ENCODE measurements at places on chromosomes 5 and 9. TPM values are rescaled to one million over a fixed set of nuclear protein-coding genes. Genes with fewer than 3 reads are reported as not detected.

The SGTB gene
- total RNA-seq = 10.1 TPM

The FPGS gene
- total RNA-seq = 150 TPM

DNA sequence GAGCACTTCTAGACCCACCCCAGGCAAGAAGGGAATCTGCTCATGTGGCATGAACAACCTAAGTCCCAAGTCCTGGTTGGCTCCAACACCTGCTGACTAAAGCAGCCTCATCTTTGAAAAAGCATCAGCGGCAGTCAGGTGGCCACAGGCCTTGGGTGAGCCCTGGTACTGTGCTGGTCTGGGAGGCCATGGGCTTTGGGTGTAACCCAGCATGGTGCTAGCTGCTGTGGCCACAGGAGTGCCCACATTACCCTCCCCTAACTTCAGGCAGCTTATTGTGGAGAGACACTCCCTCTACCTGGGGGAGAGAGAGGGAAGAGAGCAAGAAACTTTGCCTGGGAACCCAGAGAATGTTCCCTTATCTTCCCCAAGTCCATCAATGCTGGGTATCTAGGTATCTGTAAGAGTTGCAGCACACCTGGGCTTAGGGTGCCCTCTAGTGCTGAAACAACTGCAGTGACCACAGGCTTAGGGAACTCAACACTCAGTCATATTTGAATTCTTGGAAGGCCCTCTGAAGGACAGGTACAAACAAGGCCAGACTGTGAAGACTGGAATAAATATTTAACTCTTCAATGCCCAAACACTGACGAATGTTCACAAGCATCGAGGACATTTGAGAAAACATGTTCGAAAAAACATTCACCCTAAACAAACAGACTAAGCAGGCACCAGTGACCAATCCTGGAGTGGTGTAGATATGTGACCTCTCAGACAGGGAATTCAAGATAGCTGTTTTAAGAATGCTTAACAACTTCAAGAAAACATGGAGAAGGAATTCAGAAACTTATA lies 69.9 kb upstream of the OR2K2 start:
- H3K27me3 ChIP-seq = no peaks in the 10 kb centered on the region
- H3K36me3 ChIP-seq = peaks cover 61% of the 10 kb centered on the region
- no peak overlapping the region for H3K4me3 ChIP-seq
- peaks cover 7% of the 10 kb centered on the region for H3K4me1 ChIP-seq
- no peak overlapping the region for H3K27ac ChIP-seq

DNA sequence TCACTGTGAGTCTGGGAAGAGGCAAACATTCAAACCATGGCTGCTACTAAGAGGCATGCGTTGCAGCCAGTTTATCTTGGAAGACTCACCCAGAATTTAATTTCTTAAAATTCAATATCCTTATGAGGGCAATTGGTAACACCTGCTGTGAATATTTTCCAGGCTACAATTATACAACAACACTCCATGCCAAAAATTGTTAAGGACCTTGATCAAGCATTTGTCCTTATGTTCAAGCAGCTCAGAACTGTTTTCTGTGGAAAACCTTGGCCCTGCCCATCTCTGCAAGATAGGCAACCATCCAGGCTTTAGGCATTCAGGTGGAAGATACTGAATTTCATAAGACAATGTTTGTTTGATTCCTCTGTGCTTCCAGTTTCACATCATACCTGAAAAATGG lies 327.8 kb downstream of the FBXL7 start:
- H3K4me3 ChIP-seq = no peak overlapping the region
- no peaks in the 10 kb centered on the region for H3K36me3 ChIP-seq
- DNase-seq = no peak
- H3K27ac ChIP-seq = no peak overlapping the region
- H3K4me1 ChIP-seq = no peaks in the 10 kb centered on the region

GRCh38 chr5:110159202-110159601 lies 469.5 kb downstream of the MAN2A1 start:
- H3K4me1 ChIP-seq = no peaks in the 10 kb centered on the region
- H3K4me3 ChIP-seq = no peak overlapping the region
- H3K27me3 ChIP-seq = no peaks in the 10 kb centered on the region
- no peak overlapping the region for H3K27ac ChIP-seq
- H3K36me3 ChIP-seq = no peaks in the 10 kb centered on the region

DNA sequence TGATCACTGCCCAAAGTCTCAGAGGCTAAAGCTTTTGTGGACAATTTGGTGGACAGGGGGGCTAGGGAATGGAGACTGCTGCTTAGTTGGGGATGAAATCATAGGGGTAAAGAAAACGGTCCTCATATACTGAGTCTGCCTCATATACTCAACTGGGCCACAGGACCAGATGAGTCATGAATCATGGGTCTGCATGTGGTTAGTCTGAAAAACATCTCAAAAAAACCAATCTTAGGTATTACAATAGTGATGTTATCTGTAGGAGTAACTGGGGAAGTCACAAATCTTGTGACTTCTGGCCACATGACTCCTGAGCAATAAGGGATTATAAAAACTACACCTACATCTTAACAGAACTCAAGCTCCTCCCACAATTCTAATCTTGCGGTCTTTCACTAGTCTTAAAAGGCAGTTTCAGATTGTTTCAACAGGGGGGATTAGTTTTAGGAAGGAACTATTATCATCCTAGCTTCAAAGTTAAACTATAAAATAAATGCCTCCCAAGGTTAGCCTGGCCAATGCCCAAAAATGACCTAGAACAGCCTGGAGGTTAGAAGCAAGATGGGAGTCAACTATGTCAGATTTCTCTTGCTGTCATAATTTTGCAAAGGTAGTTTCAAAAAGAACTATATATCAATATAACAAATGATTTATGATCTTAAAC lies 17.5 kb downstream of the TMEM161B start:
- H3K4me1 ChIP-seq = peaks cover 60% of the 10 kb centered on the region
- peak overlapping the region; percentile 55 for H3K27ac ChIP-seq
- H3K36me3 ChIP-seq = peaks cover 10% of the 10 kb centered on the region
- H3K4me3 ChIP-seq = peak overlapping the region; percentile 28
- H3K27me3 ChIP-seq = no peaks in the 10 kb centered on the region

GRCh38 chr9:98121058-98121457 lies 2.0 kb upstream of the TRIM14 start:
- DNase-seq = no peak
- H3K4me1 ChIP-seq = peaks cover 32% of the 10 kb centered on the region
- H3K27ac ChIP-seq = peak overlapping the region; percentile 91
- H3K4me3 ChIP-seq = peak overlapping the region; percentile 59
- no peaks in the 10 kb centered on the region for H3K36me3 ChIP-seq

- no peaks in the 10 kb centered on the region for H3K36me3 ChIP-seq
- peaks cover 10% of the 10 kb centered on the region for H3K4me1 ChIP-seq
- peaks cover 10% of the 10 kb centered on the region for H3K27me3 ChIP-seq
- H3K4me3 ChIP-seq = no peak overlapping the region
- no peak overlapping the region for H3K27ac ChIP-seq
Measured at GRCh38 chr5:177090813-177091212, 4.1 kb downstream of the FGFR4 start.

DNA sequence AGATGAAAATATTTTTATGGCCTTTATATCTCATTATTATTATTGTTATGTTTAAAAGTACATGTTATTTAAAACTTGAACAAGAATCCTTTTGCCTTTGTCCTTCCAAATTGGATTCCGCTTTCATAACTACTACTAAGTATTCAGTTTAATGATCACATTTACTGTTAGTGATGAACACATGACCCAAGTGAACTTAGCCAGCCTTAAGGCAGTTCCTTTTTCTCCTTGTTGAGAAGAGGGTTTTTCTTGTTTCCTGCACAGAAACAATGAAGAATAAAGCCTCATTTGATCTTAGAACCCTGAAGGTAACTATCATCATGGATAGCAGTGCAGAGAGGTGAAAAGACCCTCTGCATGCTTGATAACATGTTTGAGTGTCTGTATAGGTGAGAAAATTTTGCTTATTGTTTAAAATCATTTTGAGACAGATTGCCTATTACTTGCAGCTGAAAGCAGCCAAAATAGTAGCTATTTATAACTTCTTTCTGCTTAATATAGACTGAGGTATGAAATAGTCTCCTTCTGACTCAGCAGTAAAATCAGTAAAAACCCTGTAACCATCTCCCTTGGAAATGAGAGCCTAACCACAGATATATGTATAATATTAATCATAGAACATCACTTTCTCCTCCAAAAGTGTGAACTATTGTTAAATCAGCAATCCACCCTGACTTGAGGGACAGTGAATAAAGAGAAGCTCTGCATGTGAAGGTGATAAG lies 266.2 kb downstream of the SPATA31D1 start:
- H3K4me3 ChIP-seq = no peak overlapping the region
- H3K27me3 ChIP-seq = no peaks in the 10 kb centered on the region
- no peaks in the 10 kb centered on the region for H3K4me1 ChIP-seq
- no peak for DNase-seq
- H3K27ac ChIP-seq = no peak overlapping the region

- H3K27me3 ChIP-seq = peaks cover 6% of the 10 kb centered on the region
- no peak for DNase-seq
- H3K4me3 ChIP-seq = no peak overlapping the region
- no peak overlapping the region for H3K27ac ChIP-seq
Measured at GRCh38 chr9:123251324-123251723, 17.1 kb downstream of the STRBP start.

GRCh38 chr9:88808019-88808656 lies 183.1 kb upstream of the S1PR3 start:
- H3K27me3 ChIP-seq = peaks cover 35% of the 10 kb centered on the region
- no peak overlapping the region for H3K27ac ChIP-seq
- no peaks in the 10 kb centered on the region for H3K4me1 ChIP-seq
- DNase-seq = no peak
- H3K36me3 ChIP-seq = no peaks in the 10 kb centered on the region

DNA sequence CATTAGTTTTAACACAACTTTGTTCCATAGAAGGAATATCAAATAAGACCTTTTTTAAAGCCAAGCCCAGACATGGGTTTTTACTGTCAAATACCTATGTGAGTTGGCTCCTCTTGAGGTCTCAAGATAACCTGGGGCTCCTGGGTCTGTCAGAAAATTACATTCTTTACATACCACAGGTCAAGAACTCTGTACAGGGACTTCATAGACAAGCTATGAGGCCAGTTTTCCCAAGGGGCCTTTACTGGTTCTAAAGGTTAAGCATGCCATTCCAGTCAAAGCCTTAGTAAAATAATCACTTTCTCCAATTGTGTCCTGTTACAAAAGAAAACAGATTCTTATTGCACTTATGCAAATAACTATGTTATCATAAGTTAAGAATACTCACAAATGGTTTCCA lies 15.5 kb upstream of the SMC2 start:
- no peak overlapping the region for H3K27ac ChIP-seq
- peaks cover 4% of the 10 kb centered on the region for H3K36me3 ChIP-seq
- H3K4me3 ChIP-seq = no peak overlapping the region
- H3K4me1 ChIP-seq = no peaks in the 10 kb centered on the region

DNA sequence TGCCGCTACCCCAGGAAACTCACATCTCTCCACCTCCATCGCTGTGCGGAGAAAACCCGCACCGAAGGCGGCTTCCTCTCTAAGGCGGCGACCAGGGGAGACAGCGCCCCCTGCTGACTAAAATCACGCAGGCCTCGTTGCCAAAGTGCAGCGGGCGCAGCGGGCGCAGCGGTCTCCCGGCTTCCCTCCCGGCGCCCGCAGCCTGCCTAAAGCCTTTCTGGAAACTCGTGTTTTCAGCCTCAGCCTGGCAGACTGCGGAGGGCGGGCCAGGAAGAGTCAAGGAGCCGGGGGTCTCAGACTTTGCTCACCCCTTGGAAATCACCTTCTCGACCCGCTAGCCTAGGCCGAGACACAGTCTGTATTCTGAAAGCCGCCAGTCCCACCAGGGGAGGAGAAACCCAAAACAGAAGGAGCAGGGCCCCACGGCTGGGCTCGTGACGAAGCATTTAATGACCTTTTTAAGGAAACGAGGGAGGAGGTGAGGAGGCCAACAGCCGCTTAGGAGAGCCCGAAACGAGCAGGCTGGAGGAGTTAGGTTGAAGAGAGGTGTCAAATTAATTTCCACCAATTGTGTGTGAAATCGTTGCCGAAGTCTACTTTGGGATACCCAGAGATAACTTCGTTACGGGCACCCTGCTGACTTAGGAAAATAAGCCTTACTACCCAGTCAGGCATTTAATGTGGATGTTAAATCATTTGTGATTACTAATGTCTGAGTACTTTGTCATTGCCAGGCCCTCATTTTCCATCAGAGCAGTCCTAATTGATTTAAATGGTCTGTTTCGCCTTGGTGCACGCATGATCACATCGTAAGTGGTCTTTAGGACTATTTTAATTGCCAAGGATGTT lies 7.3 kb upstream of the FOXB2 start:
- no peak overlapping the region for H3K4me3 ChIP-seq
- H3K4me1 ChIP-seq = peaks cover 3% of the 10 kb centered on the region
- no peak overlapping the region for H3K27ac ChIP-seq
- peaks cover 40% of the 10 kb centered on the region for H3K27me3 ChIP-seq
- no peaks in the 10 kb centered on the region for H3K36me3 ChIP-seq
- peak; percentile 70 for DNase-seq

The DELE1 gene
- total RNA-seq = 93.6 TPM

DNA sequence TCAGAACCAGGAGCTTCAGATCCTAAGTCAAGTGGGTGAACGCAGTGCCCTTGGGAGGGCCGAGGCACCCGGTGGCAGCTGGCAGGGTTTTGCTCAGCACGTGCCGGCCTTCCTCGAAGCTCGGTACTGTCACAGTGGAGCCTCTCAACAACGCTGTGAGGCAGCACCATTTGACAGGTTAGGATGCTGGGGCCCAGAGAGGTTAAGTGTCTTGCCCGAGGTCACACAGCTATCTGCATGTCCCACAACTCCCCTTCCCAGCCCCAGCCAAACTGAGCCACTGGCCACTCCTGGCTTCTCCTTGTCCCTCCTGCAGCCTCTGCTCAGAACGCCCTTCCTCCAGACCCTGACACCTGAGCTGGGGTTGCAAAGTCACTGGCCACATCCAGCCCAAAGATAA lies 43.7 kb upstream of the RPL26L1 start:
- no peaks in the 10 kb centered on the region for H3K36me3 ChIP-seq
- no peak overlapping the region for H3K4me3 ChIP-seq
- no peak overlapping the region for H3K27ac ChIP-seq
- no peaks in the 10 kb centered on the region for H3K27me3 ChIP-seq
- peaks cover 21% of the 10 kb centered on the region for H3K4me1 ChIP-seq

DNA sequence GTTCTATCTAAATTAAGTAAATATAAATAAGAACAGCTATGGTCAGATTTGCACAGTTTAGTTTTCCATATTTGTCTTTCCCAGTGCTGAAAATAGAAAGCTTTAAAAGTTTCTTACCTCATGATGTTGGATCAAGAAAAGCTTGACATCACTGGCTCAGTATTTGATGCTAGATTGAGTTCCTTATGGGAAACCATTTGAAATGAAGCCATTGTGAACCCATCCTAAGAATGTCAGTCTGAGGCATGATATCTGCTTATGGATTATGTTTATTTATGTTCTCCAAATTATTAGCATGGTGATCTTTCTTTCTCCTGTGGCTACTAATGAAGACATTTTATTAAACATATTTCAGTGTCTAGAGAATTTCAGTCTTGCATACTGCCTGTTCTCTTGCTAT lies 143.0 kb downstream of the ADAMTSL1 start:
- no peaks in the 10 kb centered on the region for H3K27me3 ChIP-seq
- no peak for DNase-seq
- no peaks in the 10 kb centered on the region for H3K36me3 ChIP-seq
- H3K4me1 ChIP-seq = no peaks in the 10 kb centered on the region
- H3K27ac ChIP-seq = no peak overlapping the region

Data from natural killer cell treated with Interleukin-12 subunit alpha and Interleukin-12 subunit beta and Interleukin-15 and Interleukin-18, amount 100 ng/mL, for 72 hours (primary cell).